Cardiac fibroblast (primary cell): ENCODE measurements at places on chromosomes 11 and 22.

- peak; percentile 60 for DNase-seq
Observed at GRCh38 chr11:83002053-83002452, 69.6 kb downstream of the RAB30 start.

DNA sequence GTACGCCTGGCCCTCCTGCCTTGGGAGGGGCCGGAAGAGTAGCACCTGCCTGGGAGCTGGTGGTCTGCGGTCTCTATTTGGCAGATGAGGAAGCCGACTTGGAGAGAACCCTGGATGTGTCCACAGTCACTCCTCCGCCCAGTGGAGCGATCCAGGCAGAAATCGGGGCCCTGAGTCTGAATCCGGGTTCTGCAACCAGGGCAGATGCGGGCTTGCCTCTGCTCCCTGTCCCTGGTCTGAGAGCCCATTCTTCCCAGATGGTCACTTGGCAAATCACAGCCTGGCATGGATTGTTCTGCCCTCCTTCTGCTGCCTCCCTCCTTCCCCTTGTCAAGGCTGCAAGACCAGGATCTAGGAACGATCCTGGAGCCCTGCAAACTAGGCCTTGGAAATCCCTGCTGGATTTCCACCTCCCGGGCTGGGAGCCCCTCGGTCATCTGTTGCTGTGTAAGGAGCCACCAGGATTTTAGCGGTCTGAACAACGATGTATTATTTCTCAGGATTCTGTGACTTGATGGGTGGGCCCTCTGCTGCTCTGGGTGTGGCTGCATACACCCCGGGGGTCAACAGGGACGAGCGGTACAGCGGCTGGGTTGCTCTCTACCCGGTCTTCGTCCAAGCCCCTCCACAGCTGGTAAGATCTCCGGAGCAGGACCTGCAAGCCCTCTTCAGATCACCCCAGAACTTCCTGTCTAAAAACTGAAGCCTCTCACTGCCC lies 2.0 kb upstream of the ASCL2 start:
- DNase-seq, result no peak

GRCh38 chr22:29625090-29625825 lies 21.8 kb downstream of the NF2 start:
- DNase-seq, result peak; percentile 91

DNA sequence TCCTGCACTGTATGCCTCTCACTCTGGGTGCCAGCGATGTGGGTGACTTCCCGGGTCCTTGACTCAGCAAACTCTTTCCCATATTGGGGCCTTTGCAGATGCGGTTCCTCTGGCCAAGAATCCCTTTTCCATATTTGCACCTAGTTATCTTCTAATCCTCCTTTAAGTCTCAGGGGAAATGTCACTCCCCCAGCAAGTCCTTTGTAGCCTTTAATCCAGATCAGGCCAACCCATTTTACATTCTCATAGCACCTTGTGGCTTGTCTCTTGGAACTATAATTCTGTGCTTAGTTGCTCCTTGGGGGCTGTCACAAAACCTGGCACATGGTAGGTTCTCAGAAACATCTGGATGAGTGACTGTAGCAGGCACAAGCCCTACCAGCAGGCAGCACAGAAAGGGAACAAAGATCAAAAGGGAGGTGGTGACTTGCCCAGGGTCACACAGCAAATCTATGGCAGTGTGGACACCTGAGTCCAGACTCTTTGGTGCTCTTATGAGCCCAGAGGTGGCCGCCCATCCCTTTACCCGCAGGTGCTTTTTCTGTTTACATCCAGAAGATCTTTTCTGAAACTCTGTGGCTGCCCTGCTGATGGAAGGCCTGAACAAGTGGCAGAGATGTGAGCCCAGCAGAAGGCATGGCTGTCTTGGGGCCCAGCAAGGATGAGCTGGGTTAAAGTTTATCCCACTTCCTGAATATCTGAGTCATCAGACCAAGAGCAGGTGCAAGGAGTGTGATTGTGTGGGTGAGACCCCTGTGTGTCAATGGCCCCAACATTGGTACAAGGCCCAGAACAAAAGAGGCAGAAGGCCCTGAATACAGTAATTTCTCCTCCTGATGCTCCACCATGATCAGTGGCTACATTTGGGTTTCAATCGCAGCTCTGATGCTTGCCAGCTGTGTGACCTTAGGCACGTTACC lies 78.6 kb upstream of the GRK3 start:
- no peak for DNase-seq

DNA sequence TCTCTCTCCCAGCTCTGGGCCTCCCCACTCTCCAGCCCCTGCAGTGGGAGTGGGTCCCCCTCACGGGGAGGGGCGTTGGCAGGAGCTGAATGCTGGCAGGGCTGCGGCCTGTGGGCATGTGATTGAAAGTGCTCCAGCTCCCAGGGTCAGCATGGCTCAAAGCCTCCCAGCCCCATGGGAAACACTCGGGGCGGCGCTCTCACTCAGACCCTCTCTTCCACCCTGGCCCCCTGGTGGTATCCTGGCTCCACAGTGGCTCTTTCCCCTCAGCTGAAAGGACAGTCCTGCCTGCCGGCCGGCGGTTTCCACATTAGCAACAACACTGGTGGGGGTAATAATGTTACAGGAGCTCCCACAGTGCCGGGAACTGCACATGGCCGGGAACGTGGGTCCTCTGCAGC lies 35.5 kb downstream of the POLR3H start:
- no peak for DNase-seq

DNA sequence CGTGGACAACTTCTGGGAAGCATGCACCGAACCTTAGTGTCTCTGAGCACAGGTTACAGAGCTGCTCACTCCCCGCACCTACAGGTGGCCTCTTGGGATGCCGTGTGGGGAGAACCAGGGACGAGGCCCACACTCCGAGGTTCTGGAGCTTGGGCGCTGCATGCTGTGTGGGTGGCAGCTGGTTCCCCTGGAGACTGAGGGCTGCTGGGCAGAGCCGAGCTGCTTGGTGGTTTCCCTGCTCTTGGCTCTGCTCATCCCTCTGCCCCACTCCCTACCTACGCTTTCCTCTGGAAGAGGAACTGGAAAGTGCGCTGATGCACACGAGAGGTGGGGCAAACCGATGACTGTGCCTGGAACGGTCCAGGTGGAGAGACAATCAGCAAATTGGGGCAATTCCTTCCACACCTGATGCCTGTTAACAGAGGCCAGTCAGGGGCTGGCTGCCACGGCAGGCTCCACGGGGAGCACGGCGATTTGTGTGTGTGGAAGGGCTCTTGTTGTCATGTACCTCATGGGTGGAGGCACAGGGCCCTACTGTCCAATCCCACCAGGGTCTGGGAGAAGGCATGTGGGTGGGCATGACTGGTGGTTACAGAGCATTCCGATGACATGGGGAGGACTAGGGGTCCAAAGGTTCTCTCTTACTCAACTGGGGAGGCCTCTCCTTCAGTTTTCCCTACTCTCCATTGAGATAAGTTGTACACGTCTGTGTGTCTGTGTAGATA lies 60.9 kb downstream of the ST14 start:
- DNase-seq, result no peak

- peak; percentile 17 for DNase-seq
Observed at GRCh38 chr11:34758262-34758661, 137.4 kb downstream of the EHF start.

- peak; percentile 61 for DNase-seq
Observed at GRCh38 chr22:43151251-43152002, at the start of gene TSPO. TSS of gene TSPO (plus strand) at chr22:43151559. CDS start at chr22:43159239, 7,680 bp downstream.
